ENCODE measurements at places on chromosomes 16 and 17.

DNA sequence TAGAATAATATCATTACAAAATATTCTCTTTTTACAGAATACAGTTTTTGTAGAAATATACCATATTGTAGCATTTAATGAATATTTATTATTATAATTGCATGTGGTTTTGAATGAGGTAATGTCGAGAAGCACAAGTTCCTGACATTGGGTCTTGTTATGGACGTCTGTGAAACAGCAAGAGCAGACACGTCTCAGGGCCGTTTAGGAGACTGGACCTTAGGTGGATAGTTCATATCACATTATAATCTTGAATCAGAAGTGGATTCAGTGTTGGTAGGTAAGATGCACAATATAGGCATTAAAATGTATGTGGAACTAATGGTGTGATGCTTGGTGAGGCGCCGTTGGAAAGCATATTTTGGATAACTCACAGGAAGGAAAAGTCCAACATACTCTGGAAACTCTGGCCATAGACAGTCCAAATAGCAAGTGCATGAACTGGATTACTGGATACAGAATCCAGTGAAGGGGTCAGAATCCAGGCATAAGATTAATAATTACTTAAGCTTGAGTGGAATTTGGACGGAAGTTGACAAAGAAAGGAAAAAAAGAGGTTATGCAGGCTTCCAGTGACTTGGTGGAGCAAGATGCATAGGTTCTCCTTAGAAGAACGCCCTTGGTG is 17.2 kb downstream of the ABCA8 start:
- no peak for DNase-seq

DNA sequence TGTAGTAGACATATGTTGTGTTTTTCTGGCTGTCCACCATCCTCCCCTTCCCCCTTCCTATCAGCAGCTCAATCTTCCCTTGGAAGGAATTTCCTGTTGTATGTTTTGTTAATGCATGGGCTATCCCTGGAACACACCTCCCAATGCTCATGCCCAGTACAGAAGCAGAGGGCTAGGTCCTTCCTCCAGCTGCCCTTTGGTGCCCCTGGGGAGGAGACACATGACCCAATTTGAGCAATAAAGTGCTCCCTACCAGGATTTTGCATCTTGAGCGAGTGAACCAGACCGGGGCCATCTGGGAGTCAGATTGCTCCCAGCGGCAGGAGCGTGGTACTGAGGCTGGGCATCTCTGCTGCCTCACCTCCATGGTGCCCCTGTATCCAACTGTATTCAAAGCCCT is 141.5 kb upstream of the MED13 start:
- DNase-seq: no peak

DNA sequence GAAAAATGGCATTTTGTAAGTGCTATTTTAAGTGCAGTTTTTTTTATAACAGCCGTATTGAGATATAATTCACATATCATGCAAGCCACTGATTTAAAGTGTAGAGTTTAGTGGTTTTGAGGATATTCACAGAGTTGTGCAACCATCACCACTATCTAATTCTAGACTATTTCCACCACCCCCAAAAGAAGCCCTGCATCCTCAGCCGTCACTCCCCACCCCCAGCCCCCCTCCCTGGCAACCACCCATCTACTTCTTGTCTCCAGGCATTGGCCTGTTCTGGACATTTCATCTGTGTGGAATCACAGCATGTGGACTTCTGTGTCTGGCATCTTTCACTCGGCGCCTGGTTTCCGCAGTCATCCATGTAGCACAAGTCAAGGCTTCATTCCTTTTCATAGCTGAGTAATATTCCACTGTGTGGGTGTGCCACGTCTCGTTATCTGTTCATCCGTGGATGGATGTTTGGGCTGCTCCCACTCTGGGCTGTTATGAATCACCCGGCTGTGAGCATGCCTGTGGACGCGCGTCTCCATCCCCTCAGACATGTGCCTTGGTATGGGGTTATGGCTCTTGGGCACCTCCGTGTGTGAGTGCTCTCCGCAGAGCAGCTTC is 138.4 kb upstream of the CIBAR2 start:
- no peak for DNase-seq

DNA sequence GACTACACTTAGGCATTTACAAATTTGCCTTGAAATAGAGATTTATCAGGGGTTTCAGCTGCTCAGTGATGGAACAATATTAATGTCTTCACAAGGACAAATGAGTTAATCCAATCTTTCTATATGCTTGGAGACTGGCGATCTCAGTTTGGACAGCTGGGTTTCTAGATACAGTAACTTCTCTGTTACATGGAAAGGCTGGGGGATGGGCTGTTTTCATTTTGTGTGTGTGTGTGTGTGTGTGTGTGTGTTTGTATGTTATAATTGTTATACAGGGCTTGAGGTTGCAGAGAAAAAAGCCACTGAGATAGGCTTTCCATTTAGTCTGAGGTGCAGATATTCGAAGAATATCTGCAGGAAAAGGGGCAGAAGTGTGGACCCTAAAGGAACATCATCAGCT is 359.3 kb upstream of the SALL1 start:
- DNase-seq: no peak

- DNase-seq: peak; percentile 26
Observed at GRCh38 chr16:30692396-30693064, 6.4 kb upstream of the SRCAP start.

GRCh38 chr16:73028721-73029361 is 19.1 kb downstream of the ZFHX3 start:
- no peak for DNase-seq

DNA sequence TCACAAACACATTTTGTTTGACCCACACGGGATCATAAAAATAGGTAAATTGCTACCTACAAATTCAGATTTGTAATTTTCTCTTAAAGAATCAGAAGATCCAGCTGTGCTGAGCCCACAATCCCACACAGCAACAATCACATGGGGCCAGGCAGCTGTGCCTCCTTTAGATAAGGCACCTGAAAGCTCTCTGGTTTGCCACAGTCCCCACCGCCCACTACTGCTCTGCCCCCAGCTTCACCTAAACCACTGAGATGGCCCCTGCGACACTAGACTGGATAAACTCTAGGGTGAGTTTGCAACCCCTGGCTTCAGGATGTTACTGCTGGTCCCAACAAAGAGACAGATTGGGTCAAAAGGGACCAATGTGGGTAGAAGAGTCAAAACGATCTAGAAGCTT is 96.8 kb downstream of the GSG1L start:
- peak; percentile 53 for DNase-seq

- no peak for DNase-seq
Observed at GRCh38 chr17:79018370-79018695, 5.6 kb upstream of the C1QTNF1 start.

- no peak for DNase-seq
Observed at GRCh38 chr17:17537311-17538099, 41.3 kb upstream of the RASD1 start.

DNA sequence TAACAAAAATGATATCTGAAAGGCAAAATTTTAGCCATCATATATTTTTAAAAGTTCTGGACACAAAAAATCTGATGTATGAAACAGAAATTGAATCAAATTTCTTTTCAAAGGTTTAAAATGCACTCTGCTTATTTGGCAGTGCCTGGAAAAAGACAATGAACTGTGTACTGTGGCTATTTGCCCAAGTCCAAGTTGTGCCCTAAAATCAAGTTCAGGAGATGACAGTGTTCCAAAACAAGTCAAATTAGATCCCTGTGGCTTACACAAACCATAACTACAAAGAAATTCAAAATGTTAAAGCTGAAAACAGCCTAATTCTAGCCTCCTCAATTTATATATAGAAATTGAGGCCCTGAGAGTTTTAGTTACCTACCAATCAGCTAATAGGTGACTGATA is 25.6 kb downstream of the CMC2 start:
- DNase-seq: no peak

GRCh38 chr17:18267927-18268711 is 7.7 kb downstream of the MIEF2 start:
- DNase-seq: no peak

Measured in OCI-M1 (cell line).